ENCODE measurements at places on chromosomes 5 and 9.

DNA sequence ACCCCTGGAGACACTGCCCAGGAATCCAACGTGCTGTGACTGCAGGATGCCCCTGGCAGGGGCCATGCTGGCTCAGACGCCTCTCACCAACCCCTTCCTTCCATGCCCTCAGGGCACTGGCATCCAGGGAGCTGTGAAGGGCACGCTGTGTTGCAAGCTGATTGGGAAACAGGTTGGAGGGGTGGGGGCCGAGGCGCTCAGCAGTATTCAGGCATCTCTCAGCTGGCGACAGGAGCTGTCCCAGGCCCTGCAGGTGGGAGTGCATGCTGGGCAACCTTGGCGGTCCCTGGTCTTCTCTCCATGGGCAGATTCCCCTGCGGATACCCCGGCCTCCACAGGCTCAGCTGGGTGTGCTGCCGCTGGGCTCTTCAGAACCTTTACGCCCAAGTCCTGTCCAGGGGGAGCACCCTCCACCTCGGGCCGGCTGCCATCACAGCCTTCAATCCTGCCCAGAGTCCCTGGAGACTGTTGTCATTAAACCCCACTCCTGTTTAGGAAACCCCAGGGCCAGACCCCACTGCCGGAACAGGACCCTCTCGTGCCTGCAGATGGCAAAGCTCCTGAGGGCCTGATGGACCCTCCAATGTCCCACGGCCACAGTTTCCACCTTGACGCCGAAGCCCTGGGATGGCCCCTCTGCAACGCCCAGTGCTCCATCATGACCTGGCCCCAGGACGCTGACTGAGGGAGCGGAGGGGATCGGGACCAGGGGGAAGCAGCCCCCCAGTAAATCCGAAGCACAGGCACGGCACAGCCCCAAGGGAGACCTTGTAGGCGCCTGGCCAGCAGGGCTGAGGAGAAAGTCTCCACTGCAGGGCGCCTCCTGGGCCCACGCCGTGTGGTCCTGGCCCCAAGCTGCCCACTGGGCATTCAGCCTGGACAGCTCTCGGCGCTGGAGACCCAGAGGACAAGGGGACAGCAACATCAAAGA lies 9.3 kb downstream of the TPPP start:
- no peaks in the 10 kb centered on the region for H3K27me3 ChIP-seq
- no peaks in the 10 kb centered on the region for H3K36me3 ChIP-seq
- no peak for DNase-seq
- no peak overlapping the region for H3K4me3 ChIP-seq
- no peaks in the 10 kb centered on the region for H3K4me1 ChIP-seq

DNA sequence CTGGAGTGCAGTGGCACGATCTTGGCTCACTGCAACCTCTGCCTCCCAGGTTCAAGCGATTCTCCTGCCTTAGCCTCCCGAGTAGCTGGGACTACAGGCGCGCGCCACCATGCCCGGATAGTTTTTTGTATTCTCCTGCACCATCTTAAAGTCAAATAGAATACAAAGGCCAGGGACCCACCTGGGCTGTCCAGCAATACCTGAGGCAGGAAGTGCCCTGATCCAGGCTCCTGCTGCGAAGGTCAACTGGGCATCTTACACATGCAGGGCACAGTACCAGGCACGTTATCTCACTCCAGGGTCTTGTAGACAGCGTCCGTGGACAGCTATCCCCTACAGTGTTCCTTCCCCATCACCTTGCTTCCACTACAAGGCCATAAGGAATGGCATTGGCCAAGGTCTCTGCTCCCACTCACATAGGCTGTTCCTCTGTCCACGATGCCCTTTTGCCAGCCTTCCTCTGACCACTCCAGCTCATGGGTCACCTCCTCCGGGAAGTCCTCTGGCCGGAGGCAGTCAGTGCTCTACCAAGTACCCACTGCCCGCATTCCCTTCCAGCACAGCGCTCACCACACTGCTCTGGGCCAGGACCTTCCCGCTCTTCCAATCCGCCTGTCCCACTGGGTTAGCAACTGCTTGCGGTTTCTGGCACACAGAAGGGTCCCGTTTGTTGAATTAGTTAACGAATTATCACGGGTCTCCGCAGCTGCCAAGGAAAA lies 978 bp downstream of the P4HA2 start:
- peak overlapping the region; percentile 74 for H3K4me3 ChIP-seq
- H3K4me1 ChIP-seq = peaks cover 41% of the 10 kb centered on the region
- H3K27ac ChIP-seq = peak overlapping the region; percentile 71
- peak; percentile 46 for DNase-seq
- no peaks in the 10 kb centered on the region for H3K27me3 ChIP-seq

DNA sequence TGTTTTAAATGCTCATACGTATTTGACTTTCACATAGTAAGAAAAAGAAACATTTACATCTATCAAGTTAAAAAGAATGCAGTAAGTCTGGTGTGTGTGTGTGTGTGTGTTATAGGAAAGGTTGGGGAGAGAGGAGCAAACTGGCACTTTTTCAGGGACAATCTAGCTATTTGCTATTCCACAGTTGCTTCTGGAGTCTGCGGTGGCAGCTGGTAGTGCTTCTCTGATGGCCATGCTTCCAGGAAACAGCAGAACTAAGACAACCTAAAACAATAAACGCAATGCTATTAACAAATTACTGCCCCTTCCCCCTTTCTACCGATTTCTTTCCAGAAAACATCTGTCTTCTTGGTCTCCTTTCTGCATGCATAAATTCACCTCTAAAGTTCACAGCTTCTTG lies 70.0 kb upstream of the CDH10 start:
- no peak overlapping the region for H3K27ac ChIP-seq
- peak; percentile 16 for DNase-seq
- H3K27me3 ChIP-seq = no peaks in the 10 kb centered on the region
- H3K4me3 ChIP-seq = no peak overlapping the region

DNA sequence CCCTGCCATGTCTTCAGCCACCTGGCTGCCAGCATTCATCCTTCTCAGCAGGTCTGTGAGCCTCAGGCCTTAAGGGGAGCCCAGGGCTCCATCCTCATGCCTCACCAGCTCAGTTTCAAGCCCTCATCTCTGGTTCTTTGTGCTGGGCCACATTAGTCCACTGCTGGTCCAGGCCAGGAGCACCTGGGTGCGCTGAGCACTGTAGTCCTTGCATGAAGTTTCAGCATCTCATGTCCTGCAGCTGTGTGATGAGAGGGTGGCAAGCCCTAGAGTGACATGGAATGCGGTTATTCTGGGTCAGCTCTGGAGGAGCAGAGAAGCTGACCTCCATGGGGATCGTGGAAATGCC lies 42.7 kb downstream of the COL5A1 start:
- no peaks in the 10 kb centered on the region for H3K27me3 ChIP-seq
- no peak for DNase-seq
- no peak overlapping the region for H3K27ac ChIP-seq

GRCh38 chr9:34675048-34675714 lies 12.7 kb upstream of the CCL27 start:
- no peaks in the 10 kb centered on the region for H3K4me1 ChIP-seq
- no peaks in the 10 kb centered on the region for H3K36me3 ChIP-seq

GRCh38 chr9:27151693-27152404 lies 42.8 kb downstream of the TEK start:
- no peaks in the 10 kb centered on the region for H3K27me3 ChIP-seq
- H3K36me3 ChIP-seq = no peaks in the 10 kb centered on the region
- no peak overlapping the region for H3K4me3 ChIP-seq
- H3K4me1 ChIP-seq = peaks cover 27% of the 10 kb centered on the region
- no peak overlapping the region for H3K27ac ChIP-seq

GRCh38 chr5:97044052-97044451 lies 98.4 kb downstream of the LIX1 start:
- H3K4me3 ChIP-seq = no peak overlapping the region
- H3K27ac ChIP-seq = no peak overlapping the region
- no peaks in the 10 kb centered on the region for H3K36me3 ChIP-seq
- peaks cover 4% of the 10 kb centered on the region for H3K4me1 ChIP-seq
- DNase-seq = no peak

GRCh38 chr9:35518981-35519679 lies 29.2 kb downstream of the RUSC2 start:
- H3K27me3 ChIP-seq = no peaks in the 10 kb centered on the region
- peak; percentile 61 for DNase-seq
- H3K27ac ChIP-seq = peak overlapping the region; percentile 96
- peaks cover 77% of the 10 kb centered on the region for H3K4me1 ChIP-seq

GRCh38 chr9:132187121-132187620 lies 25.3 kb downstream of the NTNG2 start:
- no peak overlapping the region for H3K27ac ChIP-seq
- no peaks in the 10 kb centered on the region for H3K36me3 ChIP-seq
- peaks cover 5% of the 10 kb centered on the region for H3K4me1 ChIP-seq
- no peak for DNase-seq
- no peak overlapping the region for H3K4me3 ChIP-seq

DNA sequence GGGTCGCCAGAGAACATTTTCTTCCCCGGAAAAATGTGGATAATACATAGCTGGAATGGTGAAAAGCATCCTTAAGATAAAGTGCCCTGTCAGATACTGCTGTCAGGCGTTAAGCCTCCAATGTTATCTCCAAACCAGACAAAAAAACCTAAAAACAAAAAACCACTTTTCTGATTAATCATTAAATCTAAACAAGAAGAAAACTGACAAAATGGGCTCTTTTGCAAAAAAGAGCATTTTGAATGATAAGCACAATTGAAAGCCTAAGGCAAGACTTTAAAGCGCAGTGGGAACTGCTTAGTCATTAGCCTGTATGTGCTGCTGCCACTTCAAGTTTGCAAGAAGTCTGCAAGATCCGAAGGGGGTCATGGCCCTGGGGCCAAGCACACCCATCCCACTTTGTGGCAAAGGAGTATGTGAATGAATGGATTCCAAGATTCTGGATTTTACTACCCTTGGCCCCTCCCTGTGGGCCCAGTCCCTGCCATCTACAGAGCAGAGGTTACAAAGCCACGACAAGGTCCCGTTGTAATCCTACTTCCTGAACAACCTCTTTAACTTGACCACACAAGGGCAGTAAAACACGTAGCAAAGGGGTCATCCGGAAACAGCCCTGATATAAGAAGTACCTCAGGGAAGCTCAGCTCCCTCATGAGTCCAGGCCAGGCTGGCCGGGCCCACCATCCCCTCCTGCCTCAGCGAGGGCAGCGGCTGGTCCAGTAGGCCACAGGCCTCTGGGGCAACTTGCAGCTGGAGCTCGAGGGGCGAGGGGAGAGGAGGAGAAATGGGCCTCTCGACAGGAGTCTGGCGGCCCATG lies 29.7 kb downstream of the SHB start:
- no peak overlapping the region for H3K4me3 ChIP-seq

DNA sequence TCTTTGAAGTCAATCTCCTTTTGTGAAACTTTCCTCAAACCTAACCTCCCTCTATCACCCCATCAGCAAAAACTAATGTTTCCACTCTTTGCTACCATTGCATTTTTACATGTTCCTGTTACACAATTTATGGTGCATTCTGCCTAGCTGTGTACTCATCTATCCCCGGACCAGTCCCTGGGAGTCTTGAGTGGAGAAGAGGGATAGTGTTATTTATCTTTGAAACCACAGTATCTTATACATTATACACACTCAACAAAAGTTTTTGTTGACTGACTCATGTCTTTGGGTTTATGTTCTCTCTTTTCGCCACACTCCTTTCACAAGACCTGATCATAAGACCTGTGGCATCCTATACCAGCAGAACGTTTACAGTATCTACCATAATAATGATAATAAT lies 26.4 kb downstream of the TNFAIP8 start:
- no peaks in the 10 kb centered on the region for H3K36me3 ChIP-seq
- no peak for DNase-seq
- no peak overlapping the region for H3K27ac ChIP-seq
- H3K4me1 ChIP-seq = no peaks in the 10 kb centered on the region

GRCh38 chr9:108241384-108242073 lies 614.3 kb downstream of the ACTL7B start:
- no peak overlapping the region for H3K27ac ChIP-seq
- no peaks in the 10 kb centered on the region for H3K4me1 ChIP-seq
- no peaks in the 10 kb centered on the region for H3K27me3 ChIP-seq
- DNase-seq = no peak

GRCh38 chr5:163548649-163549048 lies 43.2 kb downstream of the MAT2B start:
- no peak overlapping the region for H3K27ac ChIP-seq
- no peaks in the 10 kb centered on the region for H3K36me3 ChIP-seq
- H3K4me3 ChIP-seq = no peak overlapping the region
- no peaks in the 10 kb centered on the region for H3K27me3 ChIP-seq
- DNase-seq = no peak
- no peaks in the 10 kb centered on the region for H3K4me1 ChIP-seq

GRCh38 chr5:14191325-14191724 lies 48.2 kb downstream of the TRIO start:
- H3K36me3 ChIP-seq = no peaks in the 10 kb centered on the region
- no peak for DNase-seq
- peak overlapping the region; percentile 93 for H3K27ac ChIP-seq
- H3K4me1 ChIP-seq = peaks cover 75% of the 10 kb centered on the region
